Fibroblast of skin of right quadriceps (primary cell): ENCODE measurements at places on chromosomes 4 and X.

DNA sequence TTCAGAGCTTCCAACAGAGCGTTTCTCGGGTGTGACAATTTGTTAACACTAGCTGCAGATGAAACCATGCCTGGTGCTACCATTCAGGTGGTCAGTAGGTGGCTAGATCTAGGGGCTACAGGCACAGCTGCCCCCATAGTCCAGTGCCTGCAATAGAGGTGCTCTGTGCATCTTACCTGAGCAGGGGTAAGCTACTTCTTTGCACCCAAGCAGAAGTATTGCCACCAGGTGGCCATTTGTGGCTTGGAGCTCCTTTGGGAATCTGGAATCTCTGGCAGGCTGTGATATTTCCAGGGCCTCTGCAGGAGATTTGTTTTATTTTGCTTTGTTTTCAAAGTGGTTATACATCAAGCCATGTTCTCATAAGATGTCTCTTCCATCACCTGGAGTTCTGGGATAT lies 170.7 kb upstream of the PUDP start:
- no peak for DNase-seq

GRCh38 chr4:108219998-108220397 lies 51.3 kb upstream of the LEF1 start:
- DNase-seq = no peak

DNA sequence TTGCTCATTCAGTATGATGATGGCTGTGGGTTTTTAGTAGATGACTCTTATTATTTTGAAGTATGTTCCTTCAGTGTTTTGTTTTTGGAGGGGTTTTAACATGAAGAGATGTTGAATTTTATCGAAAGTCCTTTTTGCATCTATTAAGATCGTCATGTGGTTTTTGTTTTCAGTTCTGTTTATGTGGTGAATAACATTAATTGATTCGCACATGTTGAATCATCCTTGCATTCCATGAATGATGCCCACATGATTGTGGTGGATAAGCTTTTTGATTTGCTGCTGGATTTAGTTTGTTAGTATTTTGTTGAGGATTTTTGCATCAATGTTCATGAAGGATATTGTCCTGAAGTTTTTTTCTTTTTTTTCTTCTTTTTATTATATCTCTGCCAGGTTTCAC lies 347.4 kb upstream of the EPHA5 start:
- DNase-seq = no peak

- no peak for DNase-seq
Observed at GRCh38 chr4:40800064-40800463, 50.3 kb downstream of the NSUN7 start.

DNA sequence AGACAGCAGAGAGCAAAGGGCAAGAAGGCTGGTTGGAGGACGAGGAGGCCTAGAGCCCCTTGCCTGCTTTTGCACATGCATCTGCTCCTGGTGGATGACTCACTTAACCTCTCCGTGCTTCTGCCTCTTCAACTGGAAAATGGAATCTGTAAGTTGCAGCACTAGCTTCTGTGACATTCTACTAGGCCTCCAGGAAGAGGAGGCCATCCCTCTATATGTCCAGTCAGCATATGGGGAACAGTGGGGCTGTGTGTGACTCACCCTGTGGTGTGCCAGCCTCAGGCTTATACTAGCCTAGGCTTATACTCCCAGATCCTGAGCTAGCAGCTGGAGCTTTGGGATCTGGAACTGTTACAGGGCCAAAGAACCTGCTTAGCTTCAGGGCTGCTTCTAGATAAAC lies 36.0 kb downstream of the RTL9 start:
- peak; percentile 82 for DNase-seq

DNA sequence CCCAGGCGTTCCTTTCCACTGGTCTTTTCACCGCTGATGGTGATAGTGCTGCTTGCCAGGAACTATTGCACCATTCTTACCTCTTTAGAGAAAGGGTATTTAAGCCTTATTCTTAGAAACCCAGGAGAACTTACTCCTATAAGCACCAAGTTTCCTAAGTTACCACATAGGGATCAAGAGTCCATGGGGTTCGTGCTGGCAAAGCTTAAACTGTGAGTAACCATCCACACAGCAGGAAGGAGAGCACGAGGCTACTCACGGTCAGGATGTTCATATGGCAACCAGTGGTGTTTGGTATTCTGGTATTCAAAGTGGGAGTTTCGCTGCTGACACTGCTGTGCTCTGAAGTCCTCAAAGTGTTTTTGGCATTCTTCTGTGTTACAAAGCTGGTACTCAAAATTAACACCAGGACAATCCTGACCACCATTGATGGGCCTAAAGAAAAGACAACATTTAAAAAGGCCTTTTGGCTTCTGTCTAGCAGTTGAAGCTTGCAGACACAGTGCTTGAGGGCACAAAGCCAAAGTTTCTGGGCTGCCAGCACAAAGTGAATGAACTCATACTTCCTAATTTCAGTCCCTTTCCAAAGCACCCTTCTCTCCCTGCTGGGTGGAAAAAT lies 256.9 kb downstream of the ADAMTS3 start:
- peak; percentile 90 for DNase-seq

GRCh38 chrX:41449615-41450014 lies 2.5 kb downstream of the NYX start:
- DNase-seq = peak; percentile 43

DNA sequence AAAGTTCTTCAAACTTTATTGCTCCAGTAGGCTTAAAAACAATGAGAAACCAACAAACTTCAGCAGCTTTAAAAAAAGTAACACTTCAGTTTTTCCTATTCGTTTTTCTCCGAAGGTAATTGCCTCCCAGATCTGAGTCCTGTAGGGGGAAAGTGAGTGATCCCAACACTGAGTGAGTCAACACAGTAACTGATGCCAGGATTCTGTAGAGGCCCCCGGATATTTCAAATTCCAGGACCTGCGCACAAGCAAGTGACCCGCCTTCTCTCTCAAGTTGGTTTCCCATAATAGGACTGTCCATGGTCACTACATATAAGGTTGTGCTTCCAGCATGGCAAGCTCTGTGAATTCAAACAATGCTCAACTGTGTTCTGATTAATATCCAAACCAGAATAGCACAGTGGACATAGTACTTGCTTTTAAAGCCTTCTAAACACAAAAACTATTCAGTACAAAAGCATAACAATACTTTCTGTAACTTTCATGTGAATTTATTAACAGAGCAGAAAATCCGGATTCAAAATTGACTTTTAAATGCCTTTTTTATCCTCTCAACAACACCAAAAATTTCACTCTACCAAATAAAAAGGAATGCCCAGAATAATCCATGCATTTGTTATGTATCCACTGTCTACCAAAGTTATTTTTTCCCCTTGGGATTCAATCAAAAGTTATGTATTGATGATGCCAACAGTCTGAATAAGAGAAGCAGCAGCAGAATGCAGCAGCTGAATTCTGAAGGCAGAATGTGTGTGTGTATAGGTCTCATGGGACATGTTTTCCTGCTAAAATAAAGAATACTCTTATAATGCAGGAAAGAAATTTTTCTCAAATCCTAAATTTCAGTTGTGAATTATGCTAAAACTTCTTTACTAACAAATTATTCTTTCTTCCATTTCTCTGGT lies at the start of gene DMD:
TSS of gene DMD (minus strand) at position 194 of the 905 bp plus-strand sequence. CDS start 237 bp downstream, outside the sequence.
- DNase-seq = peak; percentile 76

GRCh38 chr4:73315091-73315490 lies 56.5 kb upstream of the ANKRD17 start:
- peak; percentile 82 for DNase-seq

GRCh38 chr4:52096048-52096447 lies 44.9 kb downstream of the SPATA18 start:
- DNase-seq = no peak

DNA sequence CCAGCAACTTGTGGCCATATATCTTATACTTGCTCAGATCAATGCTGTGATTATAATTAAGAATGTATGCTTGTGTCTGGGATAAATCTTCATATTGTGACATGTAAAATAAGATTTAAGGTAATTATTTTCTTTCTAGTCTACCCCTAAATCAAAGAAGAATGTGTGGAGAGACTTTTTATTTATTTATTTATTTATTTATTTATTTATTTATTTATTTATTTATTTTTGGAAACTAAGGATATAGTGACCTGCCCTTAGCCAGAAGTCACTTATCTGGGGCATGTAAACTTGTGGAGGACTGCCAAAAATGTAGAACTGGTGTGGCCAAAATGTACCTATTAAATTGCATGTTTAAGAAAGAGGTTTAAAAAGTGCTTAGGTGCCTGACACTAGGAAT lies 144.3 kb downstream of the BEND2 start:
- DNase-seq = no peak

DNA sequence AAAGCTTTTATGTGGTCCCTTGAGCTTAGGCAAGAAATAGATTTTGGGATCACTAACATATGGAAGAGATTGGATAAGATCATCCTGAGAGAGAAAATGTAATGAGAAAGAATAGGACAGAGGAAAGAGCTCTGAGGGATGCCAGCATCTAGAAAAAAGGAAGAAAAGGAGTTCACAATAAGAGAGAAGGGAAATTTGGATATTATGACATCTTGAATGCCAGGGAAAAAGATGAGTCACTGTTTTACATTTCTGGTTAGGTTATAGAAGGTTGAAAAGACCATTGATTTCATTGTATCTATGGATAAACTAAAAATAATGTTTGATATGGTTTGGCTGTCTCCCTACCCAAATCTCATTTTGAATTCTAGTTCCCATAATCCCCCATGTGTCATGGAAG lies 208.5 kb downstream of the MAD2L1 start:
- DNase-seq = no peak

- DNase-seq = peak; percentile 88
Observed at GRCh38 chr4:176538217-176538925, 218.6 kb downstream of the SPCS3 start.

GRCh38 chr4:67702166-67702565 lies 1.2 kb upstream of the UBA6 start:
- no peak for DNase-seq

DNA sequence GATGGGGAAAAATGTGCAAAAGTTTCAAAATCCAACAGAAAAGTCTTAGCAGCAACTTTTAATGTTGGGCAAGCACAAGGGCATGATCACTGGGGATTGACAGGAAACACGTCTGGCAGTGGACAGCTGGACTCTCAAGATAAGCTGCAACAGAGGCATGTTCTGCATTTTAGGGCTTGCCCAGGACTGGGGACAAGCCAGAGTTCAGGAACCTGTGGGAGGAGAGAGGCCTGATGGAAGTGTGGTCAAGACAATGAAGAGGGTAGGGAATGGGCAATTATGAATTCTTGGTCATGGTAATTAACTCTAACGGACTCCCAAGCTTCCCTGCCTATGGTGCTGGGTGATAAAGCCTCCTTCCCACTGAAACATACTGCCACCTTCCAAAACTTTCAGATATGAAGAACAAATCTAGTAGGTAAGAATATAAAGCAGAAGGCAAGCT lies 48.4 kb downstream of the ANXA3 start:
- DNase-seq = no peak

- peak; percentile 43 for DNase-seq
Observed at GRCh38 chr4:140256335-140256734, 102.4 kb upstream of the MAML3 start.

GRCh38 chrX:86348669-86349068 lies 200.4 kb downstream of the DACH2 start:
- DNase-seq = no peak

- DNase-seq = no peak
Observed at GRCh38 chr4:13849778-13850177, 222.3 kb upstream of the BOD1L1 start.

- no peak for DNase-seq
Observed at GRCh38 chr4:173852775-173853174, 322.7 kb upstream of the HAND2 start.

GRCh38 chr4:86532851-86533250 lies 61.3 kb upstream of the PTPN13 start:
- DNase-seq = no peak

GRCh38 chr4:72779241-72779640 lies 210.2 kb upstream of the ADAMTS3 start:
- DNase-seq = peak; percentile 48

- DNase-seq = no peak
Observed at GRCh38 chr4:8258552-8259212, 10.9 kb upstream of the HTRA3 start.

GRCh38 chr4:183469936-183470335 lies 25.5 kb downstream of the CDKN2AIP start:
- DNase-seq = no peak

DNA sequence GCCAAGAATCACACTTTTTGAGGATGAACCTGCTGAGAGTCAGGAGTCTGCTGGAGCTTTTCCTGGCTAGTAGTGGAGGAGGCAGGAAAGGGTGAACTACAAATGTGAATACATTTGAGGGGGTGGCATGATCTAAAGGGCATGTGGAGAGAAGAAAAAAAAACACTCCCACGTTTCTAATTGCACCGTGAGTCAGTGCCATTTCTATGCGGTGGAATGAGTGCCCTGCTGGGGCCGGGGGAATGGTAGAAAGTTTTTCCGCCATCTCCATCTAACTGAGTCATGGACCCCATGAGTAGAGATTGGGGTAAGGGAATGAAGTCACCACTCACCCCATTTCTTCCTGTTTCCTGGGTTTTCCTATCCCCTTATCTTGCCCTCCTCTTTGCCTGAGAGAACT lies 19.8 kb downstream of the BEX3 start:
- peak; percentile 62 for DNase-seq

- peak; percentile 52 for DNase-seq
Observed at GRCh38 chrX:103155201-103155600, 59.7 kb upstream of the BEX4 start.

GRCh38 chr4:189769131-189769530 lies 171.5 kb upstream of the FRG1 start:
- no peak for DNase-seq

DNA sequence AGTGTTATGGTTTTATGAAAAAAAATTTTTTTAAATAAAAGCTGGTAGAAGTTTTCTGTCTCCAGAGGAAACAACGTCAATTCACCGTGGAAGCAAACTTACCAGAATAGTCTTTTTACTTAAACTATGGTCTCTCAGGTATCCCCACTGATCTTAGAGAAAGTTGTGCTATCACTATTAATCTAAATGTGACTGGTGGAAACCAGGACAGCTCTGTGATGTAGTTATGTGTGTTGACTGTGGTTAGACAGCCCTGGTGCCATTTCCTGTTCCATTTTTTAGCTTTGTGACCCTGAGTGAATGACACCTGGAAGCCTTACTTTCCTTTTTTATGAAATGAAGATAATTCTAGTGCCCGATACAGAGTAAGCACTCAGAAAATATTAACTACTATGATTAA lies 111.8 kb upstream of the HUWE1 start:
- no peak for DNase-seq
